ENCODE measurements at places on chromosomes 2 and 18.

GRCh38 chr2:222753251-222753824 lies 81.9 kb downstream of the MOGAT1 start:
- peak; percentile 52 for DNase-seq

DNA sequence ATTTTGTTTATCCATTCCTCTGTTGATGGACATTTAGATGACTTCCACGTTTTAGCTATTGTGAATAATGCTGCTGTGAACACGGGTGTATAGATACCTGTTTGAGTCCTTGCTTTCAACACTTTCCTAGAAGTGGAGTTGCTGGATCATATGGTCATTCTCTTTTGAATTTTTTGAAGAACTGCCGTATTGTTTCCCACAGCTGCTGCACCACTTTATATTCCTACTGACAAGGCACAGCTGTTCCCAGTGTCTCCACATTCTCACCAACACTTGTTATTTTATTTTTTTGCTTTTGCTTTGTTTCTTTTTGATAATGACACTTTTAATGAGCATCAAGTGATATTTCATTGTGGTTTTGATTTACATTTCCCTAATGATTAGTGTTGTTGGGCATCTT lies 41.4 kb upstream of the KCNJ13 start:
- no peak for DNase-seq

DNA sequence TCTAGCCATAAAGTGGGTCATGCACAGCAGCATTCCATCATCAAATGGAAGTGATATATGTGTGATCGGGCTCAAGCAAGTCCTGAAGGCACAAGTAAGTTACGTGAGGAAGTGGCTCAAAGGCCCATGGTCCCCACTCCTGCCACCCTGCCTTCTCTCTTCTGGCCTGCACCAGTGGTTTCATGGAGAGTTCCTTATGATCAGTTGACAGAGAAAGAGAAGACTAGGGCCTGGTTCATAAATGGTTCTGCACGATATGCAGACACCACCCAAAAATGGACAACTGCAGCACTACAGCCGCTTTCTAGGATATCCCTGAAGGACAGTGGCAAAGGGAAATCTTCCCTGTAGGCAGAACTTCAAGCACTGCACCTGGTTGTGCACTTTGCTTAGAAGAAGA lies 412.6 kb upstream of the SMIM21 start:
- DNase-seq: no peak

DNA sequence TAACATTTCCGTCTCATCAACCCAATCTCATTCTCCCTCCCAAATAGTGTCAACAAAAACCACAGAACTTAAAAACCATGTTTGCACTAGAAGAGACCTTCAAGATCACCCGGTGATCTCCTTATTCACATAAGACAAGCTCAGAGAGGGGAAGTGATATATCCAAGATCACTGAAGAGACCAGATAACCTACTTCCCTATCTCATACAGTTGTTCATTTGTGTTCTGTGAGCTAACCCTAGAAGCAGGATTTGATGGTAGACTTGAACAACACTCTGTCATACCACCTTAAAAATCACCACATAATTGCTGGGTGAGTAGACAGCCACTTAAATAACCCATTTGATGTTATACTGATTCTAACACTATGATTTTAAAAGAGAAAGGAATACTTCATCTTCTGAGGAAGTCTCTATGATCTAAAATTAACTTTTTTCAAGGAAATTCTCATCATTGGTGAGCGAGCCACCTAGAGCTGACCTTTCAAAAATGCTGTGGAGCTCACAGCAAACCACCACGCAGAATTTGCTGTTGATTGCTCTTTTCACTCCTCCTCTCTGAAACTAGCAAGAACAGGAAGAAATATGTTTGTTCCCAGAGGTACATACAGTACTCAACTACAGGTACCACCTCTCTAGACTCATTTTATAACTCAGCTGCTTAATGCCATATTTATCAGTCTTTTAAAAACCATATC lies 15.1 kb downstream of the AAK1 start:
- no peak for DNase-seq

- DNase-seq: no peak
Measured at GRCh38 chr2:8983571-8983970, 19.9 kb downstream of the MBOAT2 start.

DNA sequence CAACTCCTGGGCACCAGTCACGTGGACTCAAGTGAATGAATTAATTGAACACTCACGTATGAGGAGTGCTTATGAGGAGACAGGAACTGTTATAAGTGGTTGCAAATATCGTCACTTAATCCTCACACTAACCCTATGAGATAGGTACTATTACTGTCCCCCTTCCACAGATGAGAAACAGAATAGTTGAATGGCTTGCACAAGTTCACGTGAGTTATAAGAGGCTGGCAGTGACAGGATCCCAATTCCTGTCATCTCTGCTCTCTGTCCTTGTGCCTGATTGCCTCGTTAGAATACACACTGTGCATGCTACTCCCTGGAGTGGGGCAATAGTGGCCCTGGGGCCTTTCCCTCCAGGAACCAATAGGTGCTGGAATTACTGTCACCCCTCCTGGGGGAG lies 253.5 kb downstream of the DYSF start:
- DNase-seq: no peak

GRCh38 chr2:182980115-182980514 lies 58.1 kb downstream of the NCKAP1 start:
- DNase-seq: peak; percentile 34

GRCh38 chr2:26268213-26268612 lies 23.5 kb downstream of the HADHB start:
- no peak for DNase-seq

GRCh38 chr2:238652053-238652770 lies 195.7 kb upstream of the TWIST2 start:
- DNase-seq: no peak

GRCh38 chr2:235333076-235333475 lies 160.8 kb upstream of the AGAP1 start:
- DNase-seq: no peak

DNA sequence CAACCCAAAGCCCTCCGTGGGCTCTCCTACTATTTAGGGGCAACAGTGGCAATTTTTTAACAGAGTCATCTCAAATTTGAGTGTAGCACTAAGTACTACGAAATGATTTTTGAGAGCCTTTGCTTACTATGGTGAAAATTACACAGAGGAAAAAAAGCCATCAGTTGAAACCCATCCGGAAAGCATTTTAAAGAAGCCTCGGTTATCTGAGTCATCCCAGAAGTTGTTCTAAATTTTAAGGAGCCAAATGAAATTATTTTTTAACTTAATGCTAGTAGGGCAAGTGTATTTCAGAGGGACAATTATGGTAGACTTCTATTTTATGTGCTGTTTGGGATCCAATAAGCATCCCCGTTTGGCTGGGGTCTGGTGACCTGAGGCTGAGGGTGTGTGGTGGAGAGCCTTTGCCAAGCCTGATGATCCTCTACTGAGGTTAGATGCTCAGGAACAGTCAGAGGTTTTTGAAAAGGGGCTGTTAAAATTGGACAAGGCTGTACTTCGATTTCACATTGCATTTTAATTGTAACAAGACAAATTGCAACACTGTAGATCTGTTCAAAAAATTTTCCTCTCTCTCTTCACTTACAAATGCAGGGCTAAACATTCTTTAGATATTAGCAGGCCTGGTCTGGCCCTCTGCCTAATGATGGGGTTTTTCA lies 47.0 kb downstream of the RAPGEF4 start:
- peak; percentile 71 for DNase-seq

DNA sequence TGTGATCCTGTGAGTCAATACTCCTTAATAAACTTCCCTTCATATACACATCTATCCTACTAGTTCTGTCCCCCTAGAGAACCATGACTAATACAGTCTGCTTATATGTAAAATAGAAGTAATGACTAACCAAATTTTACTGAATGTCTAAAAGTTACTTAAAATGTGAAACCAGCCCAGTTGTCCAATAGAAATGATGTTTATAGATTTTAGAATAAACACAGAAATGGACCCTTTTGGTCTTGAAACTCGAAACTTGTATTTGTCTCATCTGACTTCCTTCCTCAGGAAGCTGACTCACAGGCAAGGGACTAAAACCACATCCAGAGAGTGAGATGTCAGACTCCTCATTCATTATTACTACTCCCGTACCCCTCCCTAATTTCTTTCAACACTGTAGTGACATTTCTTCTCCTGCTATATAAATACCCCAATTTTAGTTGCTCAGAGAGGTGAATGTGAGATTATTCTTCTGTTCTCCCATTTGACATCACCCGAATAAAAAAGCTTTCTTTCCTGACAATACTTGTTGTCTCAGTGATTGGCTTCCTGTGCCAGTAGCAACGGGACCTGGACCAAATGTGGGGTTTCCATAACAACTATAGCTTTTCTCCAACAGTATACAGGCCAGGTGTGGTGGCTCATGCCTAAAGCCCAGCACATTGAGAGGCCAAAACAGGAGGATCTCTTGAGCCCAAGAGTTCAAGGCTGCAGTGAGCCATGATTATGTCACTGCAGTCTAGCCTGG lies 486.0 kb downstream of the ERBB4 start:
- peak; percentile 32 for DNase-seq

- no peak for DNase-seq
Measured at GRCh38 chr18:28171837-28172236, 5.1 kb downstream of the CDH2 start.

DNA sequence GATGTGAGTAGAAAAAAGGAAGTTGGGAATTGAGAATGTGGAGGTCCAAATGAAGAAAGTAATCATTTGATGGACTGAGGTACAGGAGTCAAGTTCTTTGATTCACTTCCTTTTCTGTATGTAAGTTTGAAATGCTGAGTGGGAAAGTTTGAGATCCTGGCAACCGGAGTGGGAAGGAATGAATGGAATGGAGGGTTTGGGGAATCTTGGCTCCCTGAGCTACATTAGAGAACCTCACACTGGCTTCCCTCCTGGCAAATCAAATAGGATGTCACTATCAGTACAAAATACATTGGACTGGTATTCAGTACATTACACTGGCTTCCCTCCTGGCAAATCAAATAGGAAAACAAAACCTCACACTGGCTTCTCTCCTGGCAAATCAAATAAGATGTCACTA lies 9.8 kb upstream of the RNF138 start:
- DNase-seq: no peak

- no peak for DNase-seq
Measured at GRCh38 chr2:113716291-113716690, 40.2 kb downstream of the SLC35F5 start.

GRCh38 chr18:10798727-10799550 lies 273.1 kb downstream of the NAPG start:
- DNase-seq: peak; percentile 1

DNA sequence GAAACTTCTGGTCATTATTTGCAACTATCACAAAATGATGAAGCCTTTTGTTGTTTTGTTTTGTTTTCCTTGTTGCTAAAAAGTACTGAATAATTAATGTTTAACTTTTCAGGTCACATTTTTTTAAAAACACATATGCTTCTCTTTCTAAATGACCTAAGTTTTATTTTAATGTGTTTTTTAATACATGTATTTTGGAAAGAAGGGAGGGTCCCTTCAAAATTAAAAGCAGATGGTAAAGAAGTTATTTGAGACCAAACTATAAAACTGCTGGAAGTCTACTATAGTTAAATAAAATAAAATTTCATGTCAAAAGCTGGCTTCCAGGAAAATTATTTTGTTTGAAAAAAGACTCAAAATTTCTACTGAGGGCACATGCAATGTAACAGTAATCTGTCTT lies 39.5 kb upstream of the ASNSD1 start:
- no peak for DNase-seq

DNA sequence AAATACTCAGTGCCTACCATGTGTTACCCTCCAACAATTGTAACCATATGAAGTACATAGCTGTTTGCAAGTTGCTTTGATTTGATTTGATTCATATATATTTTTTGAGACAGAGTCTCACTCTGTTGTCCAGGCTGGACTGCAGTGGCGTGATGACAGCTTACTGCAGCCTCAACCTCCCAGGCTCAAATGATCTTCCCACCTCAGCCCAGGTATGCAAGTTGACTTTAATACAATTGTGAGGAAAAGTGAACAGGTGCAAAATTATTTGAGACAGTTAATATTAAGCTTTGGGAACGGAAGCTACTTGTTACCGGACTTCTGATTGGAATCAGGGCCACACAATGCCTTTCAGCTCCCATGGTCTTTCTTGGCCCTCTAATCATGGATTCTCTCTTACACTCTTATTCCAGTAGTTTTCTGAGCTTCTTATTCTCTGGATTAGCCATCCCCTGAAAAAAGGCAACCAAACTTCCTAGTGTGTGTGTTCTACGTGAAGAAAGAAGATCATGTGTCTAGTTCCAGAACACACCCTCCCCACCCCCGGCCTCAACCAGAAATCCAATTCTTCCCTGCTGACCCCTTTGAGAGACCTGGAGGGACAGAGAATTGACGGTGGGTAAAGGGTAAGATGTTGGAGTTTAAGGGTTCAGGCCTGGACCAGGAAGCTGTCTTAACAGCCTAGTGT lies 1.1 kb upstream of the RPL37A start:
- no peak for DNase-seq
